ENCODE measurements at places on chromosomes 16 and 17.
A peak's percentile ranks its signal among the peaks of the same experiment; 100 is the strongest.

GRCh38 chr17:50661795-50662391, 27.2 kb downstream of the ABCC3 start:
- no peak for DNase-seq

DNA sequence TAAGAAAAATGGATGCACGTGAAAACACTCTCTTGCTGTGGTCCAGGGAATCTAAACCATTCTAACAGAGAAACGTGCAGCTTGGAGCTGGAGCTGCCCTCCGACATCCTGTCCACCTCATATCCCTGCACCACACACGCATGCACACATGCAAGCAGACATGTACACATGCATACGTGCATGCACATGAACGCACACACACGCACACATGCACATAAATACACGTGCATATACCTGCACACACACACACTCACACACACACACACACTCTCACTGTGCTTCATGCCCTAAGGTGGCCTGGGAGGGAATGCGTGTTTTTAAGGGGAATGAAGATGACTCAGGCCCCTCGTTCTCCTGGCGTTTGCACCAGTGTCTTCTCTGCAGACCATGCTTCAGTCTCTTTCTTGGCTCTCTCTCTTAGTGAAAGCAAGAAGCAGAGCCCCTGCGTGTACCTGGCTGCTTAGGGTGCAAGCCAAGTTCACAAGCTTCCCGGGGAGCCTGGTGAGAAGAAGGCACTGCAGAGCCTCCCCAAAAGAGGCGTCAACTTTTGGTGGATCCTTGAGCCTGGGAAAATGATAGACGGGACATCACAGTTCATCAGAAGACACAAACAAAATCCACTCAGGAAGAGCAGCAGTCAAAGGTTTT, 72.8 kb downstream of the GOSR1 start:
- no peak for DNase-seq

GRCh38 chr17:31587462-31587861, 196.0 kb downstream of the RAB11FIP4 start:
- DNase-seq: no peak

DNA sequence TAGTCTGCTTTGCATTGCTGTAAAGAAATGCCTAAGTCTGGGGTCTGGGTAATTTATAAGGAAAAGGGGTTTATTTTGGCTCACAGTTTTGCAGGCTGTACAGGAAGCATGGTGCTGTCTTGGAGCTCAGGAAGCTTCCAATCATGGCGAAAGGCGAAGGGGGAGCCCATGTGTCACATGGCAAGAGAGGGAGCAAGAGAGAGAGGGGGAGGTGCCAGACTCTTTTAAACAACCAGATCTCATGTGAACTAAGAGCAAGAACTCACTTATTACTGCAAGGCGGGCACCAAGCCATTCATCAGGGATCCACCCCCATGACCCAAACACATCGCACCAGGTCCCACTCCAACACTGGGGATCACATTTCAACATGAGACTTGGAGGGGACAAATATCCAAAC, 148.2 kb upstream of the HS3ST2 start:
- no peak for DNase-seq

DNA sequence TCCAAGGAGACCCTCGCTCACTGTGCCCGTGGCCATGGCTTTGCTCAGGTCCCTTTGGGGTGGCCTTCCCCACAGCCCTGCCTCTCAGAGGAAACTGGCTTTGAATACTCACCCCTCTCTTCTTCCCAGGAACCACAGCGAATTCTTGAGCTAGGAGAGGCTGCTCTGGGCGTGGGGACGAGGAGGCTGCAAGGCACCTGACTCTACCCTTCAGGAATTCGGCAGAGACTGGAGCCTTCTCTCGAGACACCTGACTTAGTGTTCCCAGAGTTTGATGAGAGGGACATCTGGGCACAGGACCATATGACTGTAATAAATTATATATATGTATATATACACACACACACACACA, 6.2 kb downstream of the LLGL2 start:
- DNase-seq: no peak

GRCh38 chr17:15185625-15185991, 79.5 kb downstream of the PMP22 start:
- DNase-seq: no peak

- DNase-seq: no peak
These were observed 8.6 kb downstream of the ABCA3 start for GRCh38 chr16:2331931-2332267.

- no peak for DNase-seq
These were observed 33.6 kb downstream of the TEKT5 start for GRCh38 chr16:10660950-10661635.

GRCh38 chr17:17172001-17172939, 33.9 kb downstream of the PLD6 start:
- DNase-seq: peak; percentile 66

- DNase-seq: no peak
These were observed 13.4 kb downstream of the C17orf58 start for GRCh38 chr17:67982686-67983382.

- DNase-seq: no peak
These were observed 2.0 kb upstream of the ABR start for GRCh38 chr17:1181753-1182137.

GRCh38 chr16:5349670-5350517, 252.3 kb upstream of the EEF2KMT start:
- no peak for DNase-seq

DNA sequence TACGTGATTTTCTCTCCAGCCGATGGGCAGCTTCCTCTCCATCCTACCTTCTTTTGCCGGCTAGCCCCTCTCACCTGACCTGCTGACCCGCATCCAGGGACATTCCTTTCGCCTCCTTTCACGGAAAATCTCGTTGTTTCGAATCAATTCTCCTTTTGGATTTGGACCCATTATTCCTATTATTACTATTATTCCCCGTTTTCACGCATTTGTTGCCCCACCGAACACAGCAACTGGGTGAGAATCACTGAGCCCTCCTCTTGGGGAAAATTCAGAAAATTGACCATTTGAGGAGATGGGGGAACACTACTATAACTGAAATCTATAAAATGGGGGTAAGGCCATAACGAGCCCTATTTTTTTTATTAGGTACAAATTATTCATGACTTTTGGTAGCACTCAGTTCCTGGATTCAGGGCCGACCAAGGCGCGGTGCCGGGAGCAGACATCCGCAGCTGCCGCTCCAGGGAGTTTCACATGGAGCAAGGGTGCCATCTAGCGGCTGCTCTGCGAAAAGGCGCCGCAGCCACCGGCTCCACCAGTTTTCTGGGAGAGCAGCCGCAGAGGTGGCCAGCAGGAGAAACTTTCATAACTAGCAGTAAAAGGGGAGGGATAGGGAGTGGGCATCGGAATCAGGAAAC, 3.3 kb upstream of the HOXB8 start:
- DNase-seq: peak; percentile 84

GRCh38 chr17:2122641-2123302, 67.9 kb downstream of the HIC1 start:
- peak; percentile 62 for DNase-seq

- no peak for DNase-seq
These were observed 327.3 kb upstream of the CDH8 start for GRCh38 chr16:62363501-62363900.

DNA sequence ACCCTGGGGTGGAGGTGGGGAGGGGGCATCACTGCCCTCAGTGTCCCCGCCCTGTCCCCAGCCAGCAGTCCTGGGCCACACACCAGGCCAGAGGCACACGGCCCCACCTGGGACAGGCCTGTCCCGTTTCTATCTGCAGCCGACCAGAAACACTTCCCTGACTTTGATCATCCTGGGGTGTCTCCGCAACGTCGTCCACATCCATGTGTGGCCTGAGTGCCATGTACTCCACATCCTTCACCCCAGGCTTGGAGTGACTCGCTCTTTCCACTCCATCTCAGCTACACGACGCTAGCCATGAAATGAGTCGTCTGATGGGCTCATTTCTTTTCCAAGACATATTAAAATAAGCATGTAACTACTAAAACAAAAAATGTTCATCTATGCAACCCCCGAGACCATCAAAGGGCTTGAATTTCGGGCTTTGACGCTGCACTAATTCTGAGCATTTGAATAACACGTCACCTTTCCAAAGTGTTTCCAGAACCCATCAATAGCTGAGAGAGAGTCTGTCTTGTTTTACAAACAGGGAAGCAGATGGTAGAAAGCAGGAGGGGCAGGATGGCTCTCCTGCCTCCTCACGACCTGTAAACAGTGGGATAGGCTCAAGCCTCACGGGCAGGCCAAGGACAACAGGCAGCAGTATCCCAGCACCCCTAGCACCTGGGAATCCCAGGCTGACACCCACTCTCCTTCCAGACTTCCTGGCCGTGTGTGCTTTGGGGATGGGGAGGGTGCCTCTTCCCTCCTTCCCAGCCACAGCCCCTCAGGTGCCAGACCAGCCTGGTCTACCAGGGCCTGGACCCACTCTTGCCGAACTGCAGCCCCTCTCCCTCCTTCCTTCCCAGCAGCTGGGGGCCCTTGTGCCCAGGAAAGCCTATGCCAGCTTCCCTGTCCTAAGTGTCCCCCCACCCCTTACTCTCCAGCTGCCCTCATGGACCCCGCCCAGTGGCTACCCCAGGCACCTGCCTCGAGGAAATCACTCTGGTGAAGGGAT, 20.0 kb upstream of the RASD1 start:
- DNase-seq: no peak

- no peak for DNase-seq
These were observed 152.7 kb downstream of the SALL1 start for GRCh38 chr16:50998411-50998810.

- DNase-seq: no peak
These were observed 30.8 kb downstream of the FANCA start for GRCh38 chr16:89785523-89786155.

DNA sequence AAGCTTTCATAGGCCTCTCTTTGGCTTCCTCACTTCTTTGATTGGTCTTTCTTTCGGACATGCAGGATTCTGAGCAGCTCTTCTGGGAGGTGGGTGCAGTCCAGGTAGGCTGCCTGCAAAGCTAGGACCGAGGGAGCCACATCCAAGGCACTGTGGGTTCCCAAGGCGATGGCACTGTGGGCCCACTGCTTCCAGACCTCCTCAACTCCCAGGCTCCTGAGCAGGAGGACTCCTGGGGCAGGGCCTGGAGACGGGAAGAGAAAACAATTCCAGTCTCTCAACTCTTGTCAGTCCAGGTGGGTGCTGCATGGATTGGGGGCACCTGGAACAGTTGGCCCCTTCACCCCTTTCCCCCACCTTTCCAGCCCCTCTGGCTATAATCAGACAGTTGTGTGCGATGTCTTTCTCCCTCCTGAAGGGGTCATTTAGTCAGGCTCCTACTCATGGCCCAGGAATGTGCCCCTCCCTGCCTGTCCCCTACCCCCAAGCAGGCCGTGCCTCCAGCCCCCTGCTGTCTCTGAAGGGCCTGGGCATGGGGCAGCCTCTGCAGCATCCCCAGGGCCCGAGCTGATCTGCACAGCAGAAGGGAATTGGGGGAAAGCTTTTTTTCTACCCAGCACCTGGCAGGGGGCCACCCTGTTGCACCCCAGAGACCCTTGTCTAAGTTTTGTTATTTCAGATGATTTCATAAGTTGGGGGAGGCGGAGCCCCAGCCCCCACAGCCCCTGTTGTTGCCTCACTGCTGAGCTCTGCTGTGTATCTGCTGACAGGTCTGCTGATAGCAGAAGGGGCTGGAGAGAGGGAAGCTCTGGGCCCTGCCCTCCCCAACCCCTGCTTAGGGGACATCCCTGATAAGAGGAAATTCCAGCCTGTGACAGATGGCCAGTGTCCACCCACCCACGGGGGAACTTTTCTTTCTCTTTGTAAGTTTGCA, 330.3 kb downstream of the SEC14L1 start:
- peak; percentile 80 for DNase-seq

- no peak for DNase-seq
These were observed 4.4 kb downstream of the G6PC3 start for GRCh38 chr17:44074911-44075285.

GRCh38 chr16:1156055-1156982, 3.4 kb downstream of the CACNA1H start:
- no peak for DNase-seq

GRCh38 chr17:40777459-40777858, 4.9 kb downstream of the KRT27 start:
- DNase-seq: no peak

DNA sequence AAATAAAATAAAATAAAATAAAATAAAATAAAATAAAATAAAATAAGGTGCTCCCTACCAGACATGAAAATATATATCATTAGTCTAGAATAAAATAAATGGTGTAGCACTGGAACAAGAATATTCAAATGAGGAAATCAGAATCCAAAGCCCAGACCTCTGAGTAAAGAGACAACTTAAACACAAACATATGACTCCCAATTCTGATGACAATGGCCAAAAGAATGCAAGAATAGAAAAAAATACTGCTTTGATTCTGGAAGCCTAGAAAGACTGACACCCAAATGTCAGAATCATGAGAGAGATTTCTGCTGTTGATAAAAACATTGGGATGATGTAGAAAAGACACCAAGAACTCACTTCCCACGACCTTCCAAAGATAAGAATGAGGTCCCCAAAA, 27.9 kb downstream of the MYOCD start:
- no peak for DNase-seq

- DNase-seq: no peak
These were observed 40.9 kb upstream of the PVALEF start for GRCh38 chr17:81124377-81124776.

DNA sequence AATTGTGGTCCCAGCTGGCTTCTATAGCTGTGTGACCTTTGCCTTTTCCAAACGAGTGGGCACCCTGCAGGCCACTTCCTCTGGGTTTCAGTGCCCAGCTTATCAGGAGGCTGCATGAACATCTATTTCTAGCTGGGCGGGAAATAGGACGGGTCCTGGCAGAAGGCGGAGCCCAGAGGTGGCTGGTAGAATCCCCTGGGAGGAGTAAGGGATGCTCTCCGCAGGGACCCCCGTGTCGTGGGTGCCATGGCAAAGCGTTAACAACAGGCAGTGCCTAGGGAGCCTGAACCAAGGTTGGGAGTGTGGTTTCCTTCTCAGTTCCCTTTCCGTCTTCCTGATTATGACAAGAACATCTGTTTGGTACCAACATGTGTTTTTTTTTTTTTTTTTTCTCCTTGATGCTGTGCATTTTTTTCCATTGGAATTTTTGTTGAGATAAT, 58.2 kb downstream of the PLCG2 start:
- no peak for DNase-seq

DNA sequence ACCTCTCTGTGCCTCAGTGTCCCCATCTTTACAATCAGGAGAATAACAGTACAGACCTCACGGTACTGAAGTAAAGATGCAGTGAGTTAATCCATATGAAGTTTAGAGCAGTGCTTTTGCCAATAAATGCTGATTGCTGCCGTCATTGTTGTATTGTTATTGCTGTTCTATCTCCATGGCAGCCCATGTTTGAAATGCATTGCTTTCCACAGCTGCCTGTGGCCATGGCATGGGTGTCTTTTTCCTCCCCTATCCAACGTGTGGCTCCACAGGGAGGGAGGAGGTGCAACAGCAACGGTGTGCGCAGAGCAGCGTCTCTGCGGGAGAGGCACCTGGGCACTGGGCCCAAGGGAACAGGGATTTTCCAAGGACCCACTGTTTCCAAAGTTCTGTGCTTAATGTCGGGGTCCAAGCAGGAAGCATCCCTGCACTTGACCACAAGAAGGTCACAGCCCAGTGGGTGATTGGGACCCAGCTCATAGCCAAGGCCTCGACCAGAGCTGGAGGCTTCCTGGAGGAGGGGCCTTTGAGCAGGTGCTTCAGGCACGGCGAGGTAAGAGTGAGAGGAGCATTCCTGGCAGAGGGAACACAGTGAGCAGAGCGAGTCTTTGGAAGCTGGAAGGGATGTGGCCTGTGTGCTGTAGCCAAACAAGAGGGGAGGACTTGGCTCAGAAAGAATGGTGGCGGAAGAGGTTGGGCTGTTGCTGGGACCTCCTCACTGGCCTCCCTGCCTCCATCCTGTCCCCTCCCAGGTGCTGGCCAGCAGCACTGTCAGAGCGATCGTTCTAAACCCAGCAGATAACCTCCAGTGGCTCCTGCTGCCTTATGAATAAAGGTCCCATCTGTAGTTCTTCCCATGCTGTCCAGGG, 3.9 kb downstream of the RAI1 start:
- DNase-seq: no peak

GRCh38 chr16:76235025-76235424, 42.2 kb upstream of the CNTNAP4 start:
- no peak for DNase-seq
